ENCODE measurements at places on chromosomes 5 and 9.
A peak's percentile ranks its signal among the peaks of the same experiment; 100 is the strongest.

DNA sequence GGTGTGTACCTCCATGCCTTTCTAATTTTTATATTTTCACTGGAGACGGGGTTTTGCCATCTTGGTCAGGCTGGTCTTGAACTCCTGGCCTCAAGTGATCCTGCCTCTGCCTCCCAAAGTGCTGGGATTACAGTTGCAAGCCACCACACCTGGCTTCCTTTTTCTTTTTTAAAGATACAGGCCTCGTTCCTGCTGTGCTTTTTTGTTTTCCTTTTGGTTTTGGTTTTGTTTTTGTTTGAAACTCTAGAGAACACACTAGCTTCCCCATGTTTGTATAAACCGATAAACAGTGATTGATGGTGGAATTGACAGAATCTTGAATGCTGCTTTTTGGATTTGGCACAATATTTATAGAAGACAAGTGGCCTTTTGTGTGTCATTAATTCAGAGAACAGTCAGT, 1603.4 kb downstream of the MAT2B start:
- DNase-seq: no peak

DNA sequence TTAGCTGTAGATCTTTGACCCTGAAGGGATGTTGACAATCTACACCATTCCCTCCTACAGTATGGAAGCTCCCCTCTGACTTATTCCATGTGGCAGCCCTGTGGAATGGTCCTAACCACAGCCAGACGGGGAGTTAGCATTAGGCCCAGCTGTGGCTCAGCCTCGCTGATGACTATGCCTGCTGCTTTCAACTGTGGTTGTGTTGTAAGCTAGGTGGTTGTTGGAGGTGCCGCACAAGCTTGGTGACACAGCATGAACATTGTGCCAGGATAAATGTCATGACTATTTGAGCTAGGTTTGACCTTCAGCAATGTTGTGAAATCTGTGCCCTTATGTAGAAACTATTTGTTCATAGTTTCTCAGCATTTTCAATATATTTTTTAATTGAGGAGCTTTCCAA, 40.6 kb downstream of the SGCD start:
- peak; percentile 99 for DNase-seq

- DNase-seq: no peak
Observed at GRCh38 chr5:129474544-129474943, 14.4 kb downstream of the ADAMTS19 start.

DNA sequence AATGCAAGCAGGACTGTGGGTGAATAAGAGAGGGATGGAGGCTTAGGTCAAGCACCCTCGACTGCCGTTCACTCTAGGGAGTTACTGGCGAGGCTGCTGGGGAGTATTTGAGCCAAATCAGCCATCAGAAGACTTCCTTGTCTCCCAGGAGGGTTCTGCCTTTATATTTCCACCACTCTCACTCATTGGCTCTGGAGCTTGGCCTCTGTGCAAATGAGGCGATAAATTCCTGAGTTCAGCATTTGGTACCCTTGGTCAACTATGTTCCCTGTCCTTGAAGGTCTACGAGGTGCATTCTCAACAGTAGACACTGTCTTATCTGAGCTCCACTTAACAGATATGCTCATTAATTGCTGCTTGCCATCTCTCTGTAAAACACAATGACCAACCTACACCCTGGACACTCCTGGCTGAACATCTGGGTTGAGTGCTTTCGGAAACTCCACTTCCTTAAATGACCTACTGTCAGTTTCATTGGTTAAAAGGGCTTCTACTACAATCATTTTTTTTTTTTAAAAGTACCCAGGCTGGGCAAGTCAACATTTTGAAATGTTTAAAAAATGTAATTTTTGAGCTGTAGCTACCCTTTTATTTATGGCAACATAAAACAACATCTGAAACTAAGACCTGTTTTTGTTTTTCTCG, 153.2 kb downstream of the NTRK2 start:
- no peak for DNase-seq

- no peak for DNase-seq
Observed at GRCh38 chr9:27447031-27447683, 76.9 kb upstream of the IFNK start.

DNA sequence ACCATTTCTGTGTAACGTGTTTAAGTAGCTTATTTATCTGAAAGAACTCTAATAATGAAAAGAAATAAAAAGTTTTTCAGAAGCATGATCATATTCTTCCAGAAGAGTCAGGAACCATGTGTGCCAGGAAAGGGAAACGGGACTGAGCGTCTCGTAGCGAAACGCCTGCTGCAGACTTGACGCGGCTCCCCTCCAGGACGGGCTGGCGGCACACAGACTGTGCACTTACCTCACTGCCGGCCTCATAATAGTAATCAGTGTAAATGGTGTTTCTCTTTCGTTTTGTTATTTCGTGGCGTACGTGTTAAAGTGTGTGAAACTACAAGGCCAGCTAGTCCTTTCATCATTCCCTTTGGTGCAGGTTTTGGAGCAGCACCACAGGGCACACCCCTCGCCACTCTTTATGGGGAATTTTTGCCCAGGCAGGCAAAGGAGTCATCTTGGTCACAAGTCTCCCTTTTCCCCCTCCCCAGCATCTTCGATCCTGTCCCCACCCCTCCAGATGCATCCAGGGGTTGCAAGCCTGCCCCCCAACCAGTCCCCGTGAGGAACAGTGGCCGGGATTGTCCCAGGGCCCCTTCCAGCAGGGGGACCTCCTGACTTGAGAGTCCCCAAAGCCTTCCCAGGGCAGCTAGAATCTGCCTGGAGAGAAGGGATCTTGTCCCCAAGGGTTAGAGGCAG, 233.1 kb downstream of the FANCC start:
- no peak for DNase-seq

DNA sequence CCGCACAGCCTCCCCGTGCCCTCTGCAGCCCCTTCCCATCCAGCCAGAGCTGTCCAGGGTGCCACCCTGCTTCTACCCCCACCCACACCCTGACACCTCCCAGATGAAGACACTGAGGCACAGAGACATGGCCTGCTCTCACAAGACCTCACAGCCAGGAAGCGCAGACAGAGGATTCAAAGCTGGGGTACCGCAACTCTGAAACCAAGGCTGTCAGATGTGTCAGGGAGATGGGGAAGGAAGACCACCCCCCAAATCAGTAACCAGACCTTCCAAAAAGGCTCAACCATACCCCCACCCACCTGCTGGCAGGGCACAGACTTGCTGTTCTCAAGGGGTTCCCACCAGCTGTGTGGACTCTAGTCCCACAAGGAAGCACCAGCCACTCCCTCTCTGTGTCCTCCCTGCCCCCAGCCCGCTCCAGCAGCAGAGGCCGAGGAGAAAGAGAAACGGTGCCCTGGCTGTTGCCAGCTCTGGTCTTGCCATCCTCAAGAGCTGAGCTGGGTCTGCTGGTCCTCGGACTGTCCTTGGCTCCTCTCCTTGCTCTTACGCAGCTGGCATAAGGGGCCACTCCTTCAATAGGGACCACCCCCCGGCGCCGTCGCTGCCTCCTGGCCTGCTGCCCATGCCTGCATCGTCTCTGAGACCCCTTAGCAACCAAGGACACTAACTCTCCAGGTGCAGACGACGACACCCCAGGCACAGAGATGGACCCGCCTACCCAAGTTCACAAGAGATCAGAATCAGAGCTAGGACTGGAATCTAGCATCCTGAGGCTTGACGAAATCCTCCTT, 699 bp downstream of the AKNA start:
- peak; percentile 65 for DNase-seq

- no peak for DNase-seq
Observed at GRCh38 chr9:14908295-14909180, 1.7 kb downstream of the FREM1 start.

GRCh38 chr9:87322840-87323635, 174.6 kb upstream of the DAPK1 start:
- peak; percentile 77 for DNase-seq

GRCh38 chr9:108219664-108220063, 636.1 kb downstream of the ACTL7B start:
- no peak for DNase-seq

DNA sequence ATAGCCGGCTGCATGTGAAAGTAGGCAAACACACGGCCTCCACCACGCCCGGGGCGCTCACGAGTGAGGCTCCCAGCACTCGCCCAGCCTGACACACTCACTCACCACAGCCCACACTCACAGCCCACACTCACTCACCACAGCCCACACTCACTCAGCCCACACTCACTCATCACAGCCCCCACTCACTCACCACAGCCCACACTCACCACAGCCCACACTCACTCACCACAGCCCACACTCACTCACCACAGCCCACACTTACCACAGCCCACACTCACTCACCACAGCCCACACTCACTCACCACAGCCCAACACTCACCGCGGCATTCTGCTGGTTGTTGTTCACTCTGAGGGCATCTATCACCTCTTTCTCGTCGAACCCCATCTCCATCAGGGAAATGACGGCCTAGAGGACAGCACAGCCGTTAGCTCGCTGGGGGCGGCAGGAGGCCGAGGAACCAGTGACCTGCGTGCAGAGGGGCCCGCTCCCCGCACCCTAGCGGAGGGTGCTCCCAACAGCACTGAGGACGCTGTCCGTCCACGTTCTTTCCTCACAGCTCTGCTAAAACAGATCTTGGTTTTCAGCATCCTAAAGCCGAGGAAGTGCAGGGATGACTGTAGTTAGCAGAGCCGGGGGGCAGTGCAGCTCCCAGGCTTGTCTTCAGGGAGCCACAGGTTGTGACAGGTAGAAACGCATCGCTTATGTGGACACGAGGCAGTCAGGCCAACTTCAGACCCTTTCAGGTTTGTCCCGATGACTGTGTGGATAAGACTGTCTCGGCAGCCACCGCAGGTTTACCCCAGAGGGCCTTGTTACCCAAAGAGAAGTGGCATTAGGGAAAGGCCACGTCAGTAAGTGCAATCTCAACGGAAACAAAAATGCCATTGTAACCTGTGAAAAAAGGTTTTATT, 21.6 kb downstream of the UBAC1 start:
- DNase-seq: no peak

DNA sequence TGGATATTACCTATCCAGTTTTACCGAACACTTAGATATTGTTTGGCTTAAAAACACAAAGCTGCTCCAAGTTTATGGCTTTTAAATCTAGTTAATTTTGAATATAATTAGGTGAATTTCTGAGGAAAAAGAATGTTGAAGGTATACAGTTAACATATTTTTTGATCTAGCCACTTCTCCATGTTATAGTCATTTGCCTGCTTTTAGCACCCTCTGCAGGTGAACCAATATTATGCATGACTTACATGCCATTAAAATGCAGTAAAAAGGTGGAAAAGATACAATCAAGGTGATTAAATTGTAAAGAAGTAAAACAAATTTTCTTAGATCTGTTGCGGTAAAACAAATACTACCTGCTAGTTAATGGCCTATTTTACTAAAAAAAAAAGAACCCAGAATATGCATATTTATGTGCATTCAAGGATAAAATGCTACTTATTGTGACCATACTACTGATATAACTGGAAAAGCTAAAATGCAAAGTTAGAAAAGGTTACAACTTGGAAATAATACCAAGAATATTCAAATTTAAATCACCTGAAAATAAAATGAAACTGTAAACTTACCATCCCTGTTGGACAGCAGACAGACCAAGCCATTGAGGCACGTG, 132.1 kb downstream of the AP3B1 start:
- peak; percentile 45 for DNase-seq

- peak; percentile 67 for DNase-seq
Observed at GRCh38 chr9:91089405-91090129, 272.2 kb downstream of the AUH start.

- no peak for DNase-seq
Observed at GRCh38 chr9:116298249-116298648, 144.7 kb downstream of the PAPPA start.

DNA sequence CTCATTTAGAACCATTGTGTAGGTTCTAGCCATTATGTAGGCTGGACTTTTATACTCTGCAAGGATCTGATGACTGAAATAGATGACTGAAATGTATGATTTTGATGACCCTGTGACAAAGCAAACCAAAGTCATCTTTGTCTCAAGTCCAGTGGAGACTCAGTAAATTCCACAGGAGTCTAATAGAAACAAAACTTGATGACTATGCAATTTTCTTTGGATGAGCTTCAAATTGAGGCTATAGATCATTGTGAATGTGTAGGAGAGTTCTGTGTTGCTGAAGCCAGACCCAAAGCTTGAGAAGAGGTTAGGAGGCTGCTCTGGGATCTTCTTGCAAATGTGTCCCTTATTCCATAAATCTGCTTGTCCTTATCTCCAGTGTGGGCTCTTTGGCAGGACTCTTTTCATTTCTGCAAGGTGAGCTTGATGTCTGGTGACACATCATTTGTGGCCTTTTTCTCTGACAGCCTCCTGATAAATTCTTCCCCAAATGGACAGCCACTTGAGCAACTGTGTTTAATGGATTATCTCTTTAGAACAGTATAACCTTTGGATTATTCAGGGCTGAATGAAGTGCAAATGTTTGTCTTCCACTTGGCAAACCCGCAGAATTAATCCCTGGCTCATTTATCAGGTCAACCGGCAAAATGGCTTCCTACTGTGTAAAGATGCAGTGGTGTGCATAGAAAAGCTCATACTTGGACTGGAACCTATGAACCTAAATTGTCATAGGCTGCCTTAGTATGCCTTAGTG, 235.1 kb upstream of the ANKH start:
- DNase-seq: no peak

GRCh38 chr5:80592761-80593160, 22.7 kb upstream of the ANKRD34B start:
- no peak for DNase-seq

DNA sequence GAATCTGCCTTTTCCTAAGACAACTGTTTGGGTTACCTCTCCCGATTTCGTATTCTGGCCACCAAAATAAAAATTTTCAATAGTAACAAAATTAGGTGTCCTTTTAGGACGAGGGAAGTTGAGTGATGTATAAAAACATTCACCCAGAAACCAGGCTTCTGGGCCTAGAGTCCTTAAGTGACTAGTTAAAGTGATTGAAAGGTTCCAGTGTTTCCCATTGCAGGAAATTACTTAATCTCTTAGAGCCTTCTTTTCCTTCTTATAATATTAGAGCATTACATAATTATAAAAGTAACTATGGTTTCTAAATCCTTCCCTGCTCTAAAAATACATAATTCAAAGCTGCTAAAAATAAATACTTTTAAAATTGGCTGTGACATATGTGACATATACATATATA, 7.3 kb downstream of the MCIDAS start:
- no peak for DNase-seq

DNA sequence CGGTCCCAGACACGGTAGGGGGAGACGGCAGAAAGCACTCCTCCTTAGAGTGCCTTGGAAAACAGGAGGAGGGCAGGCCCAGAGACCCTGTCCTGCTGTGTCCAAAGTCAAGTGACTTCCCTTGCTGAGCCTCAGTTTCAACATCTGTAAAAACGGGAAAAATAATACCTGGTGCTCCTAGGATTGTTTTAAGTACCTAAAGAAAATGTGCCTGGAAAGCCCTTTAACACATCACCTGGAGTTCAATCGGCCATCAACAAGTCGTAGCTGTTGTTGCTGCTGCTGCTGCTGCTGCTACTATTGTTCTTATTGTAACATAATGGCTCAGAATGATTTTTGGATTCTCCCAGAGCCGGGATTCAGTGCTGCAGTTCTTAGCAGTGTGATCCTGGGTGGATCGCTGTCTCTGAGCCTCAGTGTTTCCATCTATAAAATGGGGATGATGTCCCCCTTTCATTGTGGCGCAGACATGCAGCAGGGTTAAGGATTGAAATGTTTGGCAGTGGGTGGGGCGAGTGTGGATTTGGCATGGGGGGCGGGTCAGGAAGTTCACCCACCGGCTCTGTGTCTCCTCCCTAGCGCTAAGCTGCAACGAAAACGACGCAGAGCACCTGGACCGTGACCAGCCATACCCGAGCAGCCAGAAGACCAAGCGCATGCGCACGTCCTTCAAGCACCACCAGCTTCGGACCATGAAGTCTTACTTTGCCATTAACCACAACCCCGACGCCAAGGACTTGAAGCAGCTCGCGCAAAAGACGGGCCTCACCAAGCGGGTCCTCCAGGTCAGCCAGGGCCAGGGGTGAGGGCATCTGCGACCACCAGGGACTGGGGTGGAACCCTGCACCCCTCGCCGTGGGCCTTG, 9.2 kb downstream of the LHX2 start:
- no peak for DNase-seq

Measured in GM23248 (cell line).